ENCODE measurements at places on chromosomes 6 and 20.

DNA sequence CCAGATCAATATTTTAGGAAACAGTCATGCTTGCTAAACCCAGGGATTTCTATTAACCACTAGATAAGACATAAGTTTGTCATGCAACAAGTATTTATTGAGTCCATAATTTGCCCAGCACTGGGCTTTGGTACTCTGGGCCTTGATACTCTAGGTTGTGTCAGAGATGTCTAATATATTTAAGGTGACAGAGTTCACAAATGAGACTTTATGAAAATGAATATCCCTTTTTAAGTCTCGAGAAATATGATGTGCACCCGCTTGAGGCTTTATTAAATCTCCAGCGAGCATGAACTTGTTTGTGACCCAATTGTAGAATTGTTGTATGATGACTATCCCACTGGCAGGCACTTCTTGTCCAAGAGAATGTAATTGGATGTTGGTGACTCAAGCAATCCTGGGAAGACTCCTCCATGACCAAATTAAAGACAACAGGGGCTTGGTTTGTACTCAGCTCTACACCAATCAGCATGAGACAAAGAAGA, 109.2 kb downstream of the ESR1 start:
- no peak for DNase-seq

DNA sequence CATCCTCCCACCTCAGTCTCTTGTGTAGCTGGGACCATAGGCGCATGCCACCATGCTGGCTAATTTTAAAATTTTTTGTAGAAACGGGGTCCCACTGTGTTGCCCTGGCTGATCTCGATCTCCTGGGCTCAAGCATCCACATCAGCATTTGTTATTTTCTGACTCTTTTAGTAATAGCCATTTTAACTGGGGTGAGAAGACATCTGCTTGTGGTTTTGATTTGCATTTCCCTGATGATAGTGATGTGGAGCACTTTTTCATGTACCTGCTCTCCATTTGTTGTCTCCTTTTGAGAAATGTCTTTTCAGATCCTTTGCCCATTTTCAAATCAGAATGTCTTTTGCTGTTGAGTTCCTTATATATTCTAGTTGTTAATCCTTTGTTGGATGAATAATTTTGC, 22.2 kb upstream of the TULP4 start:
- DNase-seq: no peak

GRCh38 chr20:18739751-18740166, 73.8 kb upstream of the SCP2D1 start:
- no peak for DNase-seq

DNA sequence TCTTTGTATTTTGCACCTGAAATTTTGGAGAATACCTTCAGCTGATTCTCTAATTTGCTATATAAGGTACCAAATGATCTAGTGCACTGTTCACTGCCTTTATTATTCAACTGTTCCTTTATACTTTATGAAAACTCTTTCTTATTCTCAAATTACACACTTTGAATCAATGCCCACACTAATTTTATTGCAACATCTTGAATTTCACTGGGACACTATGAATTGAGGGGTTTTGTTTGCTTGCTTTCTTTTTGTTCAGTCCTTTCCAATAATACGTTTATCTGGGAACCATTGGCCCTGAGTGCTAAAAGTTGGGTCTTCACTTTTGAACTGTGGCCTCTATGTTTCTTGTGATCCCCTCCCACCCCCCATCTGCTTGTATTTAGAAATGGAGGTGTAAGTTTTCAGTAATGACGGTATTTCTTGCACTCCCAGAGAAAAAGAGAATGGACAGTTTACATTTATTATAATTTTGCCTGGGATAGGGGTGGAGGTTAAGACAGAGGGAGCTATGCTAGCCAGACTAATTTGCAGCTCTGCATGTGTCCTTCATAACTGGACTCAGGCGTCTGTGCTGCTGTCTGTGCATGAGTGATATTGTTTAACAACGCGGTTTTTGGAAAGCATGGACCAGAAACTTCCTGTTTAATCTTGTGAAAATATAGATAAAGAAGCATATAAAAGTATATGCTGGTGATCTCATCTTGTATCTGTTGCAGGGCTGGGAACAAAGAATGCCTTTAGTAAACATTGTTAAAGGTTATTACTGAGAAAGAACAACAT, 98.1 kb downstream of the DNAH8 start:
- no peak for DNase-seq
